Activated CD8-positive, alpha-beta memory T cell treated with anti-CD3 and anti-CD28 coated beads for 4 hours (primary cell): ENCODE measurements at places on chromosomes 2 and 18.
A peak's percentile ranks its signal among the peaks of the same experiment; 100 is the strongest.

GRCh38 chr2:71696381-71696780, 243.0 kb downstream of the DYSF start:
- no peak for DNase-seq

DNA sequence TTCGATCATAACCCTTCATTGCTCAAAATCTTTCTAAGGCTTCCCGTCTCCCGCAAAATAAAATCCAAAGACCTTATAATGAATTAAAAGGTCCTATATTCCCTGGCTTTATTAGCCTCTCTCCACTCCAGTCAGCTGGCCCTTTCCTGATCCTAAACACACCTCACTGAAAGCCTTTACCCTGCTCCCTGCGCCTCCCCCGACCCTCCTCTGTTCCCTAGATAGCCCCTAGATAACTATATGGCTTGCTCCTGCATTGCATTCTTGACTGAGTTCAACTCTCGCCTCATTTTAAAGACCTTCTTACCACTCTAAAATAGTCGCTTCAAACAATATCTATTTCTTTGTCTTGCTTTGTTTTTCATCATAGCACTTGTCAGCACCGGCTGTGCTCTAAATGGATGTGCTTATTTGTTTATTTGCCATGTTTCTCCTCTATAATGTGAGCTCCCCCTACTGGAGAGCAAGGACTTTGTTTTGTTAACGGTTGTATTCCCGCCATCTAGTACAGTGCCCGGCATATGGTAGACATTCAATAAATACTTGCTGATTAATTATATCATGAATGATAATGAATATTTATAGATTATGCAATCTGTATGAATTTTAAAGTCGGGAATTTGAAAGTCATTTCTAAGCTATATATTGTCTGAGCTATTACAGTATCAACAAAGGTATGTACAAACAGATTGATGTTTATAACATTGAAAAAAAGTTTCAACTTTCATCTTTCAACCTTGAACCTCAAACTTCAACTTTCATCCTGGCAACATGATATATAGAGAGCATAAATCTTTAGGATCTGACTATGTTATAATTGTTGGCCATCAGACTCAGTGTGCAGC, 32.4 kb upstream of the VIT start:
- DNase-seq = no peak

- no peak for DNase-seq
Measured at GRCh38 chr18:74942319-74942910, 266.5 kb downstream of the PTGR3 start.

GRCh38 chr18:21955757-21956652, 213.4 kb upstream of the GATA6 start:
- peak; percentile 64 for DNase-seq

DNA sequence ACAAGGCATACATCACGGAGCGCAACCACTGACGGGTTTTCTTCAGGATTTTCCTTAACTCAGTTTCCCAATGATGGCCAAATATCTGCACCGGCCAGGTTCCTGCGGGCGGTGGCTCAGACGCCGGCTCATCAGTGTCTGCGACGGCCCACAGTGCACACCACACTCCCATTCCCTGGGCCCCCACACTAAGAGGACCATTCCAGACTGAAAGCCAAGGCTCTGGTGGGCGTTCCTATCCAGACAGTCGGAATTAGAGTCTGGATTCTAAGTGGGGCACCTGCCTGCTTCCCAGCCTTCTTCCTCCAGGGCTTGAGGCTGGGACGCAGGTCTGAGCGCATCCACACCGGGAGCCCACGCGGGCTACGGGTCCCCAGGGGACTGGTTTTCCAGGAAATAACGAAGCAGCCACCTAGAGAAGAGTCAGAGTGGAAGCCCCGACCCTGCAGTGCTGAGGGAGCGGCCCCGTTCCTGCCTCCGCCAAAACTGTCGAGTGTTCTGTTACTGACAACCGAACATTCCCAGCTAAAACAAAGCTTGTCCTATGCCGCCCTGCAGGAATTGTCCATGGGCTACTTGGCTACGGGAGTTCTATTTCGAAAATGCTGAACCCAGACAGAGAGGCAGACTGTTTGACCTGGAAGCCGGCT, 75.3 kb downstream of the TMEM18 start:
- DNase-seq = no peak

DNA sequence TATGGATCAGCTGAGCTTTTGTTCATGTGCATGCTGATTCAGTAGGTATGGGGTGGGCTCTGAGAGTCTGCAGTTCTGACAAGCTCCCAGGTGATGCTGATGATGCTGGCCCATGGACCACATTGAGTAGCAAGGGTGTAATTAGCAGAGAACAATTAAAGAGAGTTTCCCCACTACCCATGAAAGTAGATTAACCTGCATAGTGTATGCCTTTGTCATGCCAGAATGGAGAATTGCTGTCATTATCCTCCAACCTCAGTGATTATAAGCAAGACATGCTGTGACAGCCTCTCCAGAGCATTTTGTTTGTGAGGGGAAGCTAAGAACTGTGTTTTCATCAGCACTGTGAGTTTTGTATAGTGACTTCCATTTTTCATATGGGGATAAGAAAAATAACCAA, 59.5 kb upstream of the LYPD1 start:
- DNase-seq = no peak

DNA sequence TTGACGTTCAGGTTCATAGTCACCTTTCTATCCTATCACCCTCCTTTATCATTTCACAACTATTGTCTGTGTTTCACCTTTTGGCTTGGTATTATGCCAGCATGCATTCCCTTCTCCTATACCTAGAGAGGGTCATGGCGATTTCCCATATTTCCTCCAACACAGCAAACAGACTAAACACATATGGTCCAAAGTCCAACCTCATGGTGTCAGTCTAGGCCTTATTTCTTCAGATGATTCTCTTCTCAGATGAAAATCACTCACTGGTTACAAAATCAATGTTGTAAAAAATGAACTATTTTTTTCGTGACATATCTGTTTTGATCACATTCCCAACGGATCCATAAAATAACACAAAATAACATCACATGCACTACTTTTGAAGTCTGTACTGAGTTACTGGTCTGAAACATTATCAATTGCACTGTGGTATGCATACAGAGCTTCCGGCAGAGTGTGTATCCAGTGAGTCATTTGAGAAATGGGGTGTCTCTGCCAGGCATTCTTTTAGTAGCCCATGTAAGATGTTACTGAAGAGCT, 204.8 kb upstream of the GALNT5 start:
- no peak for DNase-seq

DNA sequence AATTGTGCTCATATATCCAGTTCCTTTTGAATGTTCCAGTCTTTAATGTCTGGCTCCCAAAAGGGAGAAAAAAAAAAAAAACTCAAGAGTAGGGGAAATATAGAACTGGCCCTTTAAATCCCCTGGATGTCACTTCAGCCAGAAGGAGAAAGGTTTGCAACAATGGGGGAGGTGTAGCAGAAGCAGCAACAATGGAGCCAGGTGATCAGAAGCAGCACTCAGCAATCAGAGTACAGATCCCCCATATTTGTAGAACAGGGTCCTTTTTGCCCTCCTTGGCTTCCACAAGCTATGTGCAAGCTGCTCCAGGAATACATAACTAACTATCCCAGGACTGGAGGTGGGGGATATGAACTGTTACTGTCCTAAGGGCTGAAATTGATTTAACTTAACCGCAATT, 25.8 kb upstream of the ZNF397 start:
- DNase-seq = no peak

DNA sequence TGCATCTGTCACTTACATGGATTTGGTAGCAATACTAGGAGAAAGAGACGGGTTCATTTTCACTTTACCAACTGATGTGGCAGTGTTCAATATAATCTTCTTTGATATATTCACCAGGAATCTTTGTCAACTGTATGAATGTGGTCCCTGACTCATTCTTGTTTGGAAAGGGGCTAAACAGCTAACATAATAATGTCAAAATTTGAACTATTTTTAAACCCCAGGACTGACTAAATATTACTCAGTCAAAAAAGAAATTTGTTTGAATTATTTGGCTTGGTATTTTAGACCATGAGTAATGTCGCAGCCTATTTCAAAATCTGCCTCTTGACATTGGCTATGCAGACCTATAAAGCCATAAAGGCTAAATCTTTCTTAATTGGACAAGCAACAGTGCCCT, 413.7 kb upstream of the RGPD4 start:
- no peak for DNase-seq

DNA sequence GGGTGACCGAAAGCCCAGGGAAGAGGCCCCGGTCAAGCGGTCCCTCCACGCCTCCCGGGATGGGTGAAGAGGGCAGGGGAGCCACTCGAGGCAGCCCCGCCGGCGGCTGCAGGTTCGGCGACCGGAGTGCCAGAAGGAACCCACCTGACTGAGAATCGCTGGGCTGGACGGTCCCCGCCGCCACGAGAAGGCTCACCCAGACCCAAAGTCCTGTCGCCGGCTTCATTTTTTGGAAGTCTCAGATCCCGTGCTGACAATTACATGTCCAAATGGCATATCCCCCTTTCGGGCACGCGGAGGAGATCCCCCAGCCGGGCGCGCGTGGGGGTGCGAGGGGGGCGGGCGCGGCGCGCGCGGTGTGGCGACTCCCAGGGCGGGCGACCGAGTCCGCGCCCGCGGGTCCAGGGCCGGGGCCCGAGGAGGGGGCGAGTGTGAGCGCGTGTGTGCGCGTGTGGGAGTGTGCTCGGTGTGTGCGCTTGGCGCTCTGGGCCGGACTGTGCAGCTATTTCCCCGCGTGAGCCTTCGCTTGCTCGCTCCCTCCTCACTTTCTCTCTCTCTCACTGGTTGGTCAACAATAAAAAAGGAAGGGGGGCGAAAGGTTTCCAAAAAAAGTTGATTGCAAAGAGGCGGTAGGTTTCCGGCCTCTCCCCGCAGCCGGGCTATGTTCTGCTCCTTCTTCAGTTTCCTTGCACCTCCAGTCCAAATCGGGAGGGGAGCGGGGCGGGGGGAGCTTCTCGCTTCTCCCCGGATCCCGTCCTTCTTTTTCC, at the start of gene ERBB4:
ERBB4 (minus strand) TSS at position 498 of the 767 bp plus-strand sequence; CDS start at position 226, 272 bp downstream.
- DNase-seq = no peak

- DNase-seq = no peak
Measured at GRCh38 chr2:102016399-102016955, 24.7 kb downstream of the IL1R2 start.

DNA sequence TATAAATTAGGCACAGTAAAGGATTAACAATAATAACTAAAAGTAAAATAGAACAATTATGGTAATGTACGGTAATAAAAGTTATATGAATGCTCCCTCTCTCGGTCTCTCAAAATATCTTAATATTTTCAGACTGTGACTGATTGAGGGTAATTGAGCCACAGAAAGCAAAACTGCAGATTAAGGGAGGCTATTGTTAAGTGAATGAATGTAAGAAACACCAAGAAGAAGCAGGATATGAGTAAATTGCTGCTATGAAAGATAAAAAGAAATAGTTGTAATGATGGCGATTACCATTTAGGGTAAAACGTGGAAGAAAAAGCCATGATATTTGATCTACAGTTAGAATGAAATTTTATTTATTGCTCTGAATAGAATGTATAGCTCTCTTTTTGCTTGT, 24.1 kb downstream of the GULP1 start:
- no peak for DNase-seq

DNA sequence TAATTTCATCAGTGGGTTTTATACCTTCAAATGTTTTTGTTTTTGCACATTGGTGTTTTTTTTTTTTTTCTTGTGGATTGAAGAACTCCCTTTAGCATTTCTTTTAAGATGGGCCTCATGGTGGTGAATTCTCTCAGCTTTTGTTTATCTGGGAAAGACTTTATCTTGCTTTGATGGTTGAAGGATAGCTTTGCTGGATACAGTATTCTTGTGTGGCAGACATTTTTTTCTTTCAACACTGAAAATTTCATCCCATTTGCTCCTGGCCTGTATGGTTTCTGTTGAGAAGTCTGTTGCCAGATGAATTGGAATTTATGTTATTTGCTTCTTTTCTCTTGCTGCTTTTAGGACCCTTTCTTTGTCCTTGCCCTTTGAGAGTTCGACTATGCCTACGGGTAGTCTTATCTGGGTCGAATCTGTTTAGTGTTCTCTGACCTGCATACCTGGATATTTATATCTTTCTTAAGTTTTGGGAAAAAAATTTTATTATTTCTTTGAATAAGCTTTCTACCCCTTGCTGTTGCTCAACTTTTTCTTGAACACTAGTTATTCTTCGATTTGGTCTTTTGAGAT, 25.6 kb downstream of the PRKRA start:
- no peak for DNase-seq

GRCh38 chr2:120042359-120042758, 29.5 kb downstream of the EPB41L5 start:
- DNase-seq = no peak

DNA sequence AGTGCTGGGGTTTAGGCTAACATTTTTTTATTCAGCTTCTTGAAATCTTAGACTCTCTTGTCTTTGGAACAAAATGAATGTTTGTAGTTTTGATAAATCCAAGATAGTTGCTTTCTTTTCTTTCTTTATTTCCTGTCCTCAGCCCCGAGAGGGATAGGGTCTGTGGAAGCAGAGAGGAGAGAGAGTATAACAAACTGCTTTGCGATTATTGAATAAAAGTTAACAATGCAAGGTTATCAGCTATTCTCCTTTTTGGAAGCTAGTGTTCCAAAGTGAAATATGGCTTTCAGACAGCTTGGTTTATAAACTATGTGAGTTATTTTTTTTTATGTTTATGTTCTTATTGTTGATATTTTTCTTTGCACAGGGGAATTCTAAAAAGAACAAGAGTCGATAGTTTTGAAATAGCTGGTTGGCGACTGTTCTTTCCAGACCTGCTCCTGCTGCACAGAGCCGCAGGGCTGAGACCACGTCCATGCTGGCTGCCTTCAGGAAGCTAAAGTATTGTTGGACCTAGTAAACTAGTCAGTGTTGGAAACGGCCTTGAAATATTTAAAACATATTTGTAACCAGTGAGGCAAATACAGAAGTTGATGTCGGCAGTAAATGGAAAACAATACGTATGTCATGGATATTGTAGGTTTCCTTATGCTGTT, 15.5 kb upstream of the STON1 start:
- no peak for DNase-seq

- DNase-seq = no peak
Measured at GRCh38 chr2:222714361-222715241, 43.1 kb downstream of the MOGAT1 start.

DNA sequence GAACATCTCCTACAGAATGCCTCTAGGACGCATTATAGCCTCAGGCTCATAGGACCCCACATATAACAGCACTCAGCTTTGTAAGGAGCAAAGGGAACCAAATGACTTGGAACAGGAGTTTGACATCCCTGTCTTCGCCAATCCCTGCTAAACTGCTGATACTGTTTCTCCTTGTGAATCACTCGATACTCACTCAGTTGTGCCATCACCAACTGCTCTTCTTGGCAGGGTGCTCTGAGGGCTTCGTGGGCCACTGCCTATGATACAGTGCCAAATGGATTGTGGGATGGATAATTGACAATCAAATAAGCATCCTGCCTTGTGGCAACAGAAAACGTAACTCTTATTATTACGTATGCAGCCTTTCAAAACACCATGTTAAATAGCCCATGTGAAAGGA, 396.3 kb downstream of the RIT2 start:
- no peak for DNase-seq

- no peak for DNase-seq
Measured at GRCh38 chr2:8344144-8345097, 337.4 kb upstream of the ID2 start.

DNA sequence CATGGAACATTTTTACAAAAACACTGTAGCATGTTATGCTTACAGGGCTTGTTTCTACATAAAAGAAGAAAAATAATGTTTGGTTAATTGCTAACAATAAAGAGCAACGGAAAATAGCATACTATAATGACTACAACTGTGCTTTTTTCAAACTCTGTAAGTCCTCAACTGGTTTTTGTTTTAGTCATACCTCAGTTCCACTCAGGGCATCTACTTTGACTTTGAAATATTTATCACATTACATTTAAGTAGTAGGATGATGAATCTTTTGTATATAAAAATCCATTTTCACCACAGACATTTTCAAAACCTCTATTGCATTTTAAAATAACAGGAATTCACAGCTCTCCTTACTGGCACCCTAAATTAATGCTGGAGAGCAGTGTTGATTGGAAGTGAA, 8.3 kb downstream of the SATB2 start:
- DNase-seq = no peak
